SK-MEL-5 (cell line): ENCODE measurements at places on chromosomes 7 and 10. TPM values are rescaled to one million over a fixed set of nuclear protein-coding genes. Genes with fewer than 3 reads are reported as not detected.

DNA sequence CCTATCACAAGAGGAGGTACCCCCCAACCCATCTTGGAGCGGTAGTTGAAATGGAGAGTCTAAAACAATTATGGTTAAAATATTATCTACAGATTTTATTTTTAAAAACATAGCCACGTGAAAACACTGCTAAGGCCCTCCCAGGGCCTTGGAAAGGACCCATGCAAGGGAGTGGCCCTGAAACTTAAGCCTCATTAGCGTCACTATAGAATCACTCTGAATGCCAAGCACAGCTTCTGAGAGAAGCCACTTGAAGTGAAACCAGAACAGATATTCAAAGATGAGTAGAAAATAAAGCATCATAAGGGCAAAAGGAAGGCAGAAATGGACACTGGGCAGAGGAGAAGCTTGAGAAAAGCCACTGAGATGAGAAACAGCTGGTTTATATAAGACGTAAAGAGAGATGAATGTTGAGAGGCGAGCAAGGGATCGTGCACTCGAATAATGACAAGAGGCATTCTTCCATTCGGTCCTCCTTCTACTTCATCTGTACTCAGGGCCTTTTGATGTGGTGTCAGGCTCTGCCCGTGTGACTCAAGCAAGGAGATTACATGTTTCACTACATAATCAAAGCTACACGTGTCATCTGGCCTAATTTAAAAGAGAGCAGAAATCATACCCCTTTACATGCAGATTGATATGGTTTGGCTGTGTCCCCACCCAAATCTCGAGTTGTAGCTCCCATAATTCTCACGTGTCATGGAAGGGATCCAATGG lies 33.4 kb upstream of the SLC39A12 start:
- DNase-seq: no peak

The SLC26A3 gene
- total RNA-seq: not detected in 2 replicates

GRCh38 chr7:78018641-78019446 lies 220.3 kb downstream of the PHTF2 start:
- no peak for DNase-seq

GRCh38 chr7:112437072-112437471 lies 13.2 kb upstream of the IFRD1 start:
- DNase-seq: no peak

The CPVL gene
- 471 and 497 TPM in 2 replicates for total RNA-seq

GRCh38 chr7:71208881-71209280 lies 76.9 kb downstream of the GALNT17 start:
- DNase-seq: no peak
